Upper lobe of right lung (tissue), 1 donor: ENCODE measurements at places on chromosomes 3 and 15.
A peak's percentile ranks its signal among the peaks of the same experiment; 100 is the strongest.

DNA sequence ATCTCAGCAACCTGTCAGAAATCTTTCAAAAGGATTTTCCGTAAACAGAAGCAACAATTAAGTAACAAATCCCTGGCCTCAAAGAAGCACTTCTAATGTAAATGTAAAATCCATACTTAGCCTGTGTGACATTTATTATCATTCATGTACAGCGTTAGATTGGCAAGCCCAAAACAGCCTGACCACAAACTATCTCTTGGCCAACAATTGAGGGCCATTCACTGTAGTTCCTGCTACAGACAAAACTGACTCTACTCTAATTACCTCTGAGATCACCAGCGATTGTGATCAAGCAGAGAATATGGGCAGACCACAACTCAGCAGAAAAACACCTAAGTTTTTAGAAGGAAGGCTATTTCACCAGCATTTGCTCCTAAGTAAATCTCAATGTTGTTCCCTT, 9.2 kb downstream of the SHQ1 start:
- DNase-seq, result no peak

DNA sequence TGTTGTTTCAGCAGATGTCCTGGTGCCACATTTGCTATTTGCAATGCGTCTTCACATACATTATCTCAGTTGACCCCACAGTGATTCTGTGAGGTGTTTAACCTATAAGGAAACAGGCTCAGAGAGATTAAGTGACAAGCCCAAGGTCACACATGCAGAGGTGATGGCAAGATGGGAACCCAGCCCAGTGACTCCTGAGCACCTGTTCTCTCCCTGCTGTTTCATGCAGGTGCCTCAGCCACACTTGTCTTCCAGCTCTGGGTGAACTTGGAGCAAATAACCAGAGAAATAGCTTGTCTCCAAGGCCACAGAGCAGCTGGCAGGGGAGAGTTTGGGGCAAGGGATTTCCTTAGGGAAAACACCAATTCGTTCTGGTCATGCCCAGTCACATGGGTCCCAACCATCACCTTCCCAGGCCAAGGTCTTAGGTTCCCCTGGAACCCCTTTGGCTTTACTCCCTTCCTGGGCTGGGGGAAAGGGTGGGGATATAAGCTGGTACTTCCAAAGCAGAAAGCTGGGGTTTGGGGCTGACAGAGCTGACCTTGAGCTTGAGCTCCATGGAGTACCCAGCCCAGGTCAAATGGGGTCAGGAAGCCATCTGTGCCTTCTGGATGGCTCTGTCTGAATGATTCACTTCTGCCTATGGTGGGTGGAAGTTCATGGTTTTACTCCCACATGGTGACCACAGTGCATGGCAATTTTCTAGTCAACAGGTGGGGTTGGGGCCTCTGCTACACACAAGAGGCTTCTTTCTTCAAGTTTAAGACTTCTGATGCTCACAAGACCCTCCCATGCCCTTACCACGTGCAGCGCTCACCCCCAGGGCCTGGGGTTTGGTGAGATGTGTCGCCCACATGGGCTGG, 22.4 kb downstream of the LIPC start:
- no peak for DNase-seq

DNA sequence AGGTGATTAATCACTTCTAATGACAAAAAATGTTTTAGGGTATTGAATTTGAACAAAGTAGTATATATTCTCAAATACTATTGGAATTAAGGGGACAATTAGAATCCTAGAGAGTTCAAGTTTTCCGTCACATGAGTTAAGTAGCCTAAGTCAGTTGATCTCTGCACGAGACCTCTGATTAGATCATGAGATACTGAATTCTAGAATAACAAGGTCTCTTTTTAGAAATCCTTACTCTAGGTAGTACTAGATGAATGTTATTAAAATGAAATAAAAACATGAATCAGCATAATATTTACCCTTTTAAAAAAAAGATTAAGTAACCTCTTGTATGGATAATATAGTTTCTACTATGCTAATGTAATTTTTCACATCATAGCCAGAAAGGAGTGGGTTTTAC, 43.4 kb downstream of the MYO5A start:
- DNase-seq, result no peak

- no peak for DNase-seq
Measured at GRCh38 chr3:155646128-155646527, 98.7 kb downstream of the PLCH1 start.

- DNase-seq, result no peak
Measured at GRCh38 chr3:126613479-126614188, 41.3 kb downstream of the TXNRD3 start.

DNA sequence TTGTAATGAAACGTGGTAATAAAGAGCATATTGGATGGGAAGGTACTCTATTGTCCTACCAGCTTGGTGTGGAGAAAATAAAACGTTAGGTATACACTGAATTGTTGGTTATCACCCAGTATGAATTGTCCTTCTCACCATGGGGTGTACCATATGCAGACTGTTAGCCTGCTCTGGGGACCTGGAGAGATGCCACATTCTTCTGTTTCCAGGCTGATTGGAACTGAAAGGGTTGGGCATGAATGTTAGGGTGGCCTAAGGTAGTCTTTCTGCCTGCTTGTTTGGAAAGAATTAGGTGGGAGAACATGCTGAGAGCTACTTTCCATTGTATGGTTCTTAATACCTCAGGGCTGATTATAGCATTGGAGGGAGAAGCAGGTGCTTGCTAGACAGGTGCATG, 340.6 kb downstream of the PTPRG start:
- DNase-seq, result no peak

GRCh38 chr3:45261333-45262110, 35.4 kb upstream of the TMEM158 start:
- DNase-seq, result no peak

DNA sequence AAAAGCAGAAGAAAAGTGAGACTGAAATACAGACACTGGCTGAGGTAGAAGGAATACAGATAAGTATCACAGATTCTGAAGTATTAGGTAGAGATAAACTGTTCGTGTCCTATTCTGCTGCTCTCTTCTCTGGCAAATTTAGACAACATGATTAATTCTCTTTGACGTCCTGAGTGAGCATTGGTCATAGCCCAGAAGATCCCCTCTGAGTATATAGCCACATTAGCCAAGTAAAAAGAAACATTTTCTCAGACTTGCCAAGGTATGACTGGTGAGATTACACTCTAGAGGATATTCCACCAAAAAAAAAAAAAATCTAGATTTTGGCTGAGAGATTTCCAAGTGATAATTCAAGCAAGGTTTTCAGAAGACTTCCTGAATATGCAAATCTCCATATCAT, 111.4 kb upstream of the ALCAM start:
- no peak for DNase-seq

DNA sequence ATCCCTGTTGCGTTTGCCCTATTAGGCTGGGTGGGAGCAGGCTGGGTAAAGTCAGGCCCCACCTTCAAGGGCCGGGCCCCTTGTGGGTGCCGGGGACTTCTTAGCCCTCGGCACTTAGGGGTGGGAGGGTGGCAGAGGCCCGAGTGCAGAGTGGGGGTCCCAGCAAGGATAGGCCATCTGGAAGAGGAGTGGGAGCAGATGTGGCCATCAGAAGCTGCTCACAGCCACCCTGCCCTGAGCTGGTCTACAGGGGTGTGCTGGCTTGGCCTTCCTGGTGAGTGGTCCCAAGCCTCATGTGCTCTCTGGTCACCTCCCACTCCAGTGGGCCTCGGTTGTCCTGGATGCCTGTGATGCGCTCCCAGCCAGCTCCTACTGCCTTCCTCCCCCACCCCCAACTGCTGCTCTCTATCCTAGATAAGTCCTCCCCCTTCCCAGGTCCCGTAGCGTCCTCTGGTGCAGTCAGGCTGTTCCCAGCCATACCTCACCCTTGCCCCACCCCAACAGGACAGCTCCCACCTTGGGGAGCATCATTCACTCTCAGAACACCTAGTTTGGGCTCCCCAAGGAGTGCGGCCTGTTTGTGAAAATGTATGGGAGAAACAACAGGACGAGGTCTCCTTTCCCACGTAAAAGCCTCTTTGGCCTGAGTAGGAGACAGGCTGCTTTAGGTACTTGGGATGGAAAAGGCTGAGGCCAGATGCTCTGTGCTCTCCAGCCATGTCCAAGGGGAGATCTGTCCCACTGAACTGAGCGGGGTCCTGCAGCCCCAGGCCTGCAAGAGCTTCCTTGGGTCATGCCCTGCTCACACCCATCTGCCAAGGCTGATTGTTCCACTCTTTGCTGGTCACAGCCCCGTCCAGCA, 24.9 kb upstream of the PLXNA1 start:
- peak; percentile 51 for DNase-seq

GRCh38 chr3:194632809-194633348, 340 bp downstream of the TMEM44 start:
- DNase-seq, result peak; percentile 73

GRCh38 chr3:69531576-69532546, 146.0 kb upstream of the FRMD4B start:
- no peak for DNase-seq

- no peak for DNase-seq
Measured at GRCh38 chr3:154131830-154132229, 10.6 kb downstream of the ARHGEF26 start.

- no peak for DNase-seq
Measured at GRCh38 chr15:40058476-40059140, 19.6 kb upstream of the SRP14 start.

DNA sequence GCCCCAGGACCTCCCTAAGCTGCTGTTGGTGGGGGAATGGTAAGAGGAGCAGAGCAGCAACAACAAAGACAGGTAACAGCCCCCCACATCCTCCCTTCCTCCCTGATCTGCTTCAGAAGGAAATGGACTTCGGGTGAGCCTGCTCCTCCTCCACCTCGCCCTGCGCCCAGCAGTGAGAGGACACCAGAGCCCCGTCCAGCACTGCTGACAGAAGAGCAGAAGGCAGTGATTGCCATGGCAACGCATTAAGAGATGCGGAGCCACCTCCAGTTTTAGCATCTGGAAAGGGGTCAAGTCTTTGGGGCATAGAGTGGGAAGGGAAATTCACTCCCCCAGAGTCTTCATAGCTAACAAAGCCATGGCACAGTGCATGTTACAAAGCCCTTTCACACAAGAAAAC, 77.6 kb upstream of the HRH1 start:
- no peak for DNase-seq

DNA sequence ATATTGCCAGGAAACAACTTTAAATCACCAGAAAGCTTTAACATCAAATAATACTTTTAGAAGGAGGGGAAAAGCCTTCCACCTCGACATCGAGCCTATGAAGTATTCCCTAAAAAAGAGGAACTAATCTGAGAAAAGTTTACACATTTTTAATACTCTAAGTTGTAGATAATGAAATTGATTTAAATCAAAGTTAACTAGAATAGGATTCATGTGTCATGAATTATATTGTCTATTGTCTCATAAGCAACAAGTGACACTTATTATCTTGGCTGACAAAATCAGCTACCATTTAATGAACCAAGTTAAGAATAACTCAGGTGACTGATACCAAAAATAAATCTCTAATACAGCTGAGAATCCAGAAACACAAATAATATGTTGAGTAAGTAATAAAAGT, 56.6 kb downstream of the TSC22D2 start:
- no peak for DNase-seq

- DNase-seq, result no peak
Measured at GRCh38 chr3:168168743-168169142, 73.0 kb upstream of the GOLIM4 start.

- no peak for DNase-seq
Measured at GRCh38 chr3:42844412-42844713, 31.3 kb downstream of the CYP8B1 start.

- no peak for DNase-seq
Measured at GRCh38 chr3:19527746-19528145, 379.4 kb downstream of the KCNH8 start.

DNA sequence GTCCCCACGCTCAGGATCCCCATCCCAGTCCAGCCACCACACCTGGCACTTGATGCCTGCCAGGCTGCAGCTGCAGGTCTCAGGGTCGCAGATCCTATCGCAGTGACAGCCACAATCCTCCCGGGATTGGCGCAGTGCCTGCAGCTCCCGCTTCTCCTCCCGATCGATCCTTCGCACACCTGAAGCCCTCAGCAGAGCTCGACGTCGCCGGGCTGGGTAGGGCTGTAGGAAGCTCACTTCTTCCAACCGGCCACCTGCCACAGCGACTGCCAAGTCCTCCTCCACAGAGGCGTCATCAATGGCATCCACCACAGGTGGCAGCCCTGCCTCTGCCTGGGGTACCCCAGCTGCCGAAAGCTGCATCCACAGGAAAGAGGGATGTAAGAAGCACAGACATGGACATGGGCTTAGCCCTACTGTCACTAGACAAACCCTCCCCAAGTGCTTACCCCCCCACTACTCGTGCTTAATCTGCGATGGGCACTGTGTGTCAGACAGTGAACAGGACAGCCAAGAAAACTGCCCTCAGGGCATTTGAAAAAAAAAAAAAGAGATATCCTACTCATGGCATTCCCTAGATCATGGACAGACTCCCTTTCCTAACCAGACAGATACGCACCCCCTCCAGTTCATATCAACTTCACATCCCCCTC, 9.2 kb downstream of the CSRNP1 start:
- DNase-seq, result no peak

DNA sequence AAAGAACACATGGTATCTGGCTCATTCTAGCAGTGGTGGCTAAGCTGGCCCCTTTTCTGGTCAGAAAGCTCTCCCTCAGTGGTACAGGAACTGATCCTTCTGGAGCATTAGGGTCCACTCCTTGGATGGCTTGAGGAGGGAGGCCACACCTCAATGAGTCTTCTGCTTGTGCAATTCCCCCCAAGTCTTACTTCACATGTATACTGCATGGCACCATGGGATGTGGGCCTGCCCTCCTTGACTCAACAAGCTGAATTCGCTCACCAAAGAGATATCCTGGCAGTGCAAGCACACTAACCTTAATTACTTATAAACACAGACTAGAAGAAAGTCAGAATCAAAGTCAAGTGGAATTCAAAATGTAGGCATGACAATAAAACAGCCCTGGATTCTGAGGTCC, 133.8 kb upstream of the SLC2A2 start:
- no peak for DNase-seq

- DNase-seq, result no peak
Measured at GRCh38 chr15:99324082-99324620, 72.9 kb downstream of the LRRC28 start.

- DNase-seq, result no peak
Measured at GRCh38 chr3:3599016-3599415, 200.2 kb upstream of the LRRN1 start.

GRCh38 chr3:14922863-14923262, 24.5 kb upstream of the NR2C2 start:
- peak; percentile 55 for DNase-seq

GRCh38 chr3:39542588-39542988, 75.1 kb downstream of the MOBP start:
- no peak for DNase-seq

DNA sequence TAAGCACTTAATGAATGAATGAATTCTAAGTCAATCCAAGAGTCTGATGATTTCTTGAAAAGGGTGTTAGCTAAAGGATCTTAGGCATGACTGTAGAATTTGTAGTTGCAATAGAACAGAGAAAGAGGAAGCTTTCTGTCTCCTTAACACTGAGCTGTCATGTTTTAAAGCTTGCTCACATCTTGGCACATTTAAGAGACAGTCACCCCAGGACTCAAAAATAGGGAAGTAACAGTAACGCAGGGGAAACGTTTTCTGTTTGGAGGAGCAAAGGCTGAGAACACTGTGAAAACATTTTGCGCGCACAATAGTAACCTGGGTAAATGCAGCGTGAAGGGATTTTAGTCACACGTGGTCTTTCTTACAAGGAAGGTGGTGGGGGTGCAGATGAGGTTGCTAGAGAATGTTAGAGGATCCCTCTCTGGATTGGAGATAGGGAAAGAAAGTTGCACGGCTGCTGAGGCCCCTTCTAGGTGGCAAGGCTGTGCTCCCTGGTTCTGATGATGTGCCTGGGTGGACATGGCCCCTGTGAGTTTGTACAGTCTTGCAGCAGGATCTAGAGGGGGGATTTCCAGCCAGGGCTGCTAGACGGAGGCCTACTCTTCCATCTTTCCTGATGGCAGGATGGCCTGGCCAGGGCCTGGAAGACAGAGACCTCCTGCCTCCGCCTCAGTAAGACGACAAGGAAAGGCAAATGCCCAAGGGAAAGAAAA, 12.0 kb downstream of the STARD5 start:
- DNase-seq, result no peak
